ENCODE measurements at places on chromosomes 3 and 15. TPM values are rescaled to one million over a fixed set of nuclear protein-coding genes. Genes with fewer than 3 reads are reported as not detected.

Gene CPNE9
- 0.16 TPM for total RNA-seq

Gene GPR171
- total RNA-seq = 188 TPM

Gene DUOXA1
- total RNA-seq = not detected

Gene IL16
- total RNA-seq = 73.4 TPM

Gene GOLGA8G
- not detected for total RNA-seq

Gene EAF2
- 8.9 TPM for total RNA-seq

Gene HTR3E
- total RNA-seq = not detected

Gene BUB1B
- 50.3 TPM for total RNA-seq

Gene APBA2
- 15.7 TPM for total RNA-seq

- DNase-seq = no peak
Measured at GRCh38 chr15:60496853-60497252, 17.9 kb upstream of the ICE2 start.

DNA sequence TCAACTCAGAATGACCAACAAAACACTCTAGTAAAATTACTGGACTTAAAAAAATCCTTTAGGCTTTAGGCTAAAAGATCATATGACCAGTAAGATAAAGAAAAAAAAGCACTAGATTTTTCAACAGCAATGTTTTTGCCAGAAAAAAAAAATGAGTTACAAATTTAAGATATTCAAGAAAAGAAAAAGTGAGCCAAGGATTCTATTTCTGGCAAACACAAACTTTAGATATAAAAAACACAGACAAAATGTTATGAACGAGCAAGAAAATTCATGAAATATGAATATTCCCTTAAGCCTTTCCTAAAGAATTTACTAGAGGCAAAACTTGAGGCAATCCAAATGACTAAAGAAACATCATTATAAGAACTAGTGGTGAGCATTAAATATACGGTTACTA, 8.6 kb downstream of the GOLGB1 start:
- DNase-seq = no peak

DNA sequence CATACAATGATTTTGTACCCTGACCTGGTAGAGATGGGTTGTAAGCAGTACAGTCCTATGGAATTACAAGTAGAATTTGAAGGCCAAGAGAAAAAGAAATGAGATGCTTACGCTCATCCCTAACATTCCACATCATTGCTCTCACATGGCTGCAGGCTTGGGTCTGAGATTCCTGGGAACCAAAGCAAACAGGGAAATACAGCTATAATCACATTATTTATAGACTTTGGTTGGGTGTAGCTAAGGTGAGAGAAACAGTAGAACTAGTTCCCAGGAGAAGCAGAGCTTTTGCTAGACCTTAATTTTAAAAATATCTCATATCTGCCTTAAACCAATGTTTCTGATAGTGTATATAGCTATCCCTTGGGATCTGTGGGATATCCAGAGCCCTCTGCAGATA, 51.4 kb downstream of the SLCO3A1 start:
- DNase-seq = no peak

DNA sequence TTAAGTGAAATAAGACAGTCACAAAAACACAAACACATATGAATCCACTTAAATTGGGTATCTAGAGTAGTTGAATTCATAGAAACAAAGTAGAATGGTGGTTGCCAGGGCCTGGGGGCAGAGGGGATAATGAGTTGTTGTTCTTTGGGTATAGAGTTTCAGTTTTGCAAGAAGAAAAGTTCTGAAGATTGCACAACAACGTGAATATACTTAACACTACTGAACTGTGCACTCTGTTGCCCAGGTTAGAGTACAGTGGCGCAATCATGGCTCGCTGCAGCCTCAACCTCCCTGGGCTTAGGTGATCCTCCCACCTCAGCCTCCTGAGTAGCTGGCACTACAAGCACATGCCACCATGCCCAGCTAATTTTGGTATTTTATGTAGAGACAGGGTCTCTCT, 14.9 kb downstream of the GRAMD2A start:
- DNase-seq = no peak

DNA sequence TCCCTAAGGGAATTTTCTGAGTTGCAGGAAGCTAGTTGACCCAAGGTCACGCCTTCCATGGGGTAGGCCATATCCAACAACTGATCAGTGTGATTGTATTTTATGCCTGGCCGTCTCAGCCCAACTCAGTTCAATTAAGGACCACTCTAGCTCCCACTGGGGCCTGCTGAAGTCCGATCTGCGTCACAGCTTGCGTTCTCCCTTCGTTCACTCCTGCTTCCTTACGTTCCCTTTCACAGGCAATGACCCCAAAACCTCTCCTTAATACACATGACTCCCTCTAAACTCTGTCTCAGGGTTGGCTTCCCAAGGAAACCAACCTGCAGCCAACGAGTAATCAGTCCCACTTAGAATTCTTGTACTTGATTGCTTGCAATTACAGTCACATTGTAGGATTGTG, 428.0 kb downstream of the RBMS3 start:
- no peak for DNase-seq

GRCh38 chr3:45907769-45908705, 21.7 kb downstream of the CCR9 start:
- DNase-seq = peak; percentile 12

- no peak for DNase-seq
Measured at GRCh38 chr15:83892498-83892897, 238.6 kb downstream of the ADAMTSL3 start.

- DNase-seq = no peak
Measured at GRCh38 chr3:183427876-183428446, 458 bp downstream of the MCF2L2 start.

GRCh38 chr3:52820736-52821135, 9.7 kb downstream of the ITIH4 start:
- DNase-seq = no peak

DNA sequence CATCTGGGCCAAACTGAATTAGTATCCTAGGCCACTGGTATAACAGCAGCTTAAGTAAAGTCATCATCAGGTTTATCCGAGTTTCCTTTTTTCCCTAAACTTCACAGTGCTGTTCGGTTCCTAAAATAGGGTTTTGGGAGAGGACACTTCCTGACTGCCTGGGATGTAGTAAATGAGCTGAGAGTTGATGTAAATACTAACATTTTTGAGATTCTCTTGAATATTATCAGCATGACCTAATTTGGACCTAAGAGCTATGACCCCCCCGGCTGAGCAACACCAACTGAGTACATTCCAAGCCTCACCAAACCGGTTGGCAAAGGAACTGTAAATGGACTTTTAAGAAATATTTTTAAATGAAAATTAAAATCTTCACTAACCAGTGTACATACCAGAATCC, 78.8 kb downstream of the IL5RA start:
- no peak for DNase-seq

- peak; percentile 75 for DNase-seq
Measured at GRCh38 chr15:85625856-85626255, 168.9 kb downstream of the KLHL25 start.

DNA sequence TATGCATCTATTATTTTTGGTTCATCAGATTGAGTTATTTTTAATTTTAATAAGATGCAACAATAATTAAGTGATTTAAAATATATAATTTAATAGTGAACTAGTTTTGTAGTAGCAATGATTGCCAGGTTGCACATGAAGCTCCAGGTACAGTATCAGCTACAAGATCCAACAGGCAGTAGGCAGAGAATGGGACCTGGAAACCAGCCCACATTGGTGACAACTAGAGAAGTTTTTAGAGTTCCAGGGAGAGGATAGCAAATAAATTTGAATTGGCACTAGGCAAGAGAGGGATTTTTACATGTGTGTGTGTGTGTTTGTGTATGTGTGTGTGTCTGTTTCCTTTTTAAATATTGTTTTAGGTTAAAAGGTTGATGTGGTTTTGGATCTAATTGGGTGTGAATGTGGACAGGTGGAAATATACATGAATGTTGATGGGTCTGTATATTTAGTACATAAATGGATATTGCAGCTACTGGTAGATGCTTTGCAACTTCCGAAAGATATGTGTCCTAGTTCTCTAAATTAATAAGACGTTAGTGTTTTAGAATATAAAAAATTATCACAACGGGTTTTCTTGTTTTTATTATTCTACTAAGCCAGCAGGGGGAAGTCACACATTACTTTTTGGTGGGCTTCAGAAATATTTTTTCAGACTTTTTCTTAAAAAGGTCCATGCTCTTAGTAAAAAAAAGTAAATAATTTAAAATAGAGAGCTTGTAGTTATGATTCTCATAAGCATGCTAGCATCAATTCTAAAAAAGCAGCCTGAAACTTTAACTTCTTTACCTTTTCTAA, 110.1 kb upstream of the GBE1 start:
- no peak for DNase-seq

- no peak for DNase-seq
Measured at GRCh38 chr3:185813205-185813604, 11.6 kb downstream of the IGF2BP2 start.

- no peak for DNase-seq
Measured at GRCh38 chr15:58369261-58369701, 62.5 kb upstream of the LIPC start.

DNA sequence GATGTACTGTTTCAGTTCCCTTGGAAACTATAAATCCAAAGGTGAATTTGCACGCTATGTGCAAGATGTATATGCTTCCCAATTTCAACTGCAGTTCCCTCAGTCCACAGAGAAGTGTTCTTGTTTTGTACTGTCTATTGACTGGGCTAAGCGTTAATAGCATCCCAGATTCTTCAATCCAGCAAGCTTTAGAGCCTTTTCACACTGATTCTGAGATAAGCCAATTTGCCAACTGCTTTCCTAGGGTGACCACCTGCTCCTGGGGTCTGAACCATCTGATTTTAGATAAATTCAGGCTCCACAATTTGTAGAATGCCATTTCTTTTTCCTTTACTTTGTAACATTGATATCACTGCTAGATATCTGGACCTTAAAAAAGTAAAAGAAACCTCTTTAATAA, 340.1 kb downstream of the PTPRG start:
- no peak for DNase-seq

DNA sequence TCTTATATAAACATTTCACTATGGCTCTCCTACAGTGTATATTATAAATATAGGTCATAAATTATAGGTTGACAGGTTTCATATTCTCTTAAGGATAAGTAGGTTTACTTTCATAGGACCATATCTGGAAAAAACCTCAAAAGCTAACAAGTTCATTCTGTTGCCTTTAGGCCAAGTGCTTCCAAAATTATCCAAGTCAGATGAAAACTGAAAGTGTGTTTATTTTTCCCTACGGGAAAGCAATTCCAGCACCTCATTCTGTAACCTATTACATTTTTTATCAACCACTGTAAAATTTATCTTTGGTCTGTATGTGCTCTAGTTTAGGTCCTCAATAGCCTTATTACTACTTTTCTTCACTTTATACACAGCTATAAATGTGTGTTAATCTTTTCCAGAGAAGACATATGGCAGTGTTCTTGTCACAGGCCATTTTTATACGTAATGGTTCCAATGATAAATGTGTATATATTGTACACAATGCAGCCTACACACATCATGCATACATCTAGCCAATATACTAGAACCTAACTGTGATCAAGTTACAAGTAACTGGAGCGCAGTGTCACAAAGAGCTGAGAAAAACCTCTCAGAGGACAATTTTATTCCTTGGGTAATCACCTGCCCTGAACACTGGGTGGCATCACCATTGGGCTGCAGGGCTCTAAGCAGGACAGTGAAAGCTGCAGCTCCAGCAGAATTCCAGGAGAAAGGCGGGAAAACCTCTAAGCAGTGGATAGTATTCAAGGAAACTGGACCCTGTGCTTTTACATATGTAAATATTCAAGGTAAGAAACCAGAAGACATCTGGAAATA, 251.3 kb downstream of the CTNNB1 start:
- no peak for DNase-seq

GRCh38 chr15:85615930-85616329, 178.8 kb downstream of the KLHL25 start:
- DNase-seq = no peak

GRCh38 chr15:70526221-70526973, 237.0 kb downstream of the UACA start:
- no peak for DNase-seq
